ENCODE measurements at places on chromosomes 1 and 21.
A peak's percentile ranks its signal among the peaks of the same experiment; 100 is the strongest.

- DNase-seq, result no peak
Observed at GRCh38 chr1:18629659-18630510, 761 bp upstream of the PAX7 start.

- DNase-seq, result no peak
Observed at GRCh38 chr1:225946082-225946620, 5.1 kb upstream of the LEFTY2 start.

DNA sequence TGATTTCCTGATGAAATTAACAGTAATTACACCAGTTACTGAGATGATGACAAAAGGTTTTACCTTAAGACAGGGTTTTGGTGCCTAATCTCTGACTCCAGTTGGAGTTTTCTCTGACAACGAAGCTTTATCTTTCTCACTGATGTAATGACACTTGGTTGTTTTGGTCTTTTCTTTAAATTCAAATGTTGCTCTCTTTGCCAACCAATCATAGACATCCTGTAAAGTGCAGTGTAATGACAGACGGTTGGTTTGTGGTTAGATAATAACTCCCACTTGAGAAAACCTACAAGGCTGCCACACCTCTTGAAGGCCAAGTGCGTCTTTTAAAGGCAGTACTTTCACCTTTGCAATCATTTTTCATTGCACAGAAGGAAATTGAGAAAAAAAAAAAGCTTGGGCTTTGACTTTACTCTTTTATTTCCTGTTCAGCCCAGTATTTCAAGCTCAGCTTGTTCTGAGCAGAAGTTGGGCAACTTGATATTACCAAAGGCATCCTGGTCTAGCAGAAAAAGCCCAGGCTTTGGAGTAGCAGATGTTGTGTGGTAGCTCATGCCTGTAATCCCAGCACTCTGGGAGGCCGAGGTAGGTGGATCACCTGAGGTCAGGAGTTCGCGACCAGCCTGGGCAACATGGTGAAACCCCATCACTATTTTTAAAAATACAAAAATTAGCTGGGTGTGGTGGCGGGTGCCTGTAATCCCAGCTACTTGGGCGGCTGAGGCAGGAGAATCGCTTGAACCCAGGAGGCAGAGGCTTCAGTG lies 14.9 kb downstream of the PDIK1L start:
- peak; percentile 60 for DNase-seq

DNA sequence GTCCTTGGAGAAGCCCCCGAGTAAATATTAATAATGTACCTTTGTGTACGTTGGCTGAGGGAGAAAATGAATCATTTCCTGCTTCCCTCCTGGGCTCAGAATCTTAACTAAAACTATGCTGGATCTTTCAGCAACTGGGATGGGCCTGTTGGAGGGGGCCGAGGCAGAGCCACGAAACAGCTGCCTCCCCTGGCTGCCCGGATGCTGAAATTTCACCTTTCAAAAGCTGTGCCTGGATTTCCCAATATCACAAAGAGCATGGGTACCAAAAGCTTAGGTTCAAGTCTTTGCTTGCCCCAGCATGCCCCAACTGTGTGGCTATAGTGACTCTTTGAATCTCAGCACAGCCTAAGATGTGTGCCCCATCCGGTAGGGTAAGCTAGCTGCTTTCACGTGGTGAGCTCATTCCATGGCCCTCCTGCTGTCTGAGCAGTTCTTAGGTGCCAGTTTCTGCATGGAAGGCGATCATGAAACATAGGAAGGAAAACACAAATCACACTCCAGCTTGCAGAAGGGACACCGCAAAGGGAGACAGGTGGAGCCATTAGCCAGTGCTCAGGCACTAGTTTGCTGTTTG lies 473.5 kb downstream of the PTPRU start:
- DNase-seq, result no peak

DNA sequence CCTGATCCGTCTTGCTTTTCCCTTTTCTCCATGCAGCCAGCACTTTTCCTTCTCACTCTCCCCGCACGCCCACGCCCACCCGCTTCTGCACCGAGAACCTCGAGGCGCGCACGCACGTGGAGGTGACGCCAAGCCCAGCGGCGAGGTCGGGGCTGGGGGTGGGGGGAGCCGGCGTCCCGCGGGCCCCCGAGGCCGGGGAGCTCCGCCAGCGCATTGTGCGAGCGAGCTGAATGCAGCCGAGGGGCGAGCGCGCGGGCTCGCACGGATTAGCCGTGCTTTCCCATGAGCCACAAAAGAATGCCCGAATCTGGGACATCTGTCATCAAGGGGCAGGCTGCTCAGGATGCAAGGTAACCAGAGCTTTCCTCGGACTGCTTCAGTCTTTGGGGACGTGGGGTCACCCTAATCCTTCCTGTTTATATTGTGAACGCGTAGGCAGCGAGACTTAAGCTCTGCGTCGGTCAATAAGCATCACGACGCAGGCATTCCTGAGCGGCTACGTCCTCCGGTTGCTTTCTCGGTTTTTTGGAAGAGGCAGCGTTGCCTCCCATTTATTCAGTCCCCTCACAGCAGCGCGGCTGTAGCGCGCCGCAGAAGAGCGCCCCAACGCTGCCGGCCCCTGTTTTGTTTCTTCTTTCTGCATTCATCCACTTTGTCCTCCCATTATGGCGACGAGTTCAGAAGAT lies 67.3 kb upstream of the AKT3 start:
- DNase-seq, result peak; percentile 65

DNA sequence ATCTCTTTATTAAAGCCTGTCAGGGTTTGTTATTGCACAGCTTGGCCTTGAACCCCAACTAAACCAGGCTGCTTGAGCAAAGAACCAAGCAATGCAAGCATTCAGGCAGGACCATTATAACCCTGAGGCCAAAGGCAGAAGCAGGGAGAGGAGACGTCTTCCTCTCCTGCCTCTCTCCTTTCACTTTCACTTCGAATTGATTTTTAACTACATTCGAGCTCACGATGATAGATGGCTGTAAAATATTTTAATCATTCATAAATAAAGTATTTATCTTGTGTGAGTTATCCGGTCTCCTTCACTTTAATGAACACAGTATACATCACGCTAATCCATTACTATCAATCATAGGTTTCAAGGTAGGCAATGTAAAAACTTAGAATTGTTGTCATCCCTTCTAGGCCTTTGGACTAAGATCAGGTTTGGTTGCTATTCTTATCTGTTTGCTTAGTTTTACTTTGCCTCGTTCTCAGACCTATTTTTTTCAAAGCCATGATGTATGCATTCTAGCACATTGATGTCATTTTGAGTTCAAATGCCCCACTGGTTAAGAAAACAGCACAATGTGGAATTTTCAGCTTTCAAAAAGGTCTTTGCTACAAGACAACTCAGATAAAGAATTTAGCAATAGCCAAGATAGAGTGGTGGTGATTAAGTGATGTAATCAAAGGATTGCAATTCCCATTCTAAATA lies 480.2 kb upstream of the RUNX1 start:
- DNase-seq, result peak; percentile 47

DNA sequence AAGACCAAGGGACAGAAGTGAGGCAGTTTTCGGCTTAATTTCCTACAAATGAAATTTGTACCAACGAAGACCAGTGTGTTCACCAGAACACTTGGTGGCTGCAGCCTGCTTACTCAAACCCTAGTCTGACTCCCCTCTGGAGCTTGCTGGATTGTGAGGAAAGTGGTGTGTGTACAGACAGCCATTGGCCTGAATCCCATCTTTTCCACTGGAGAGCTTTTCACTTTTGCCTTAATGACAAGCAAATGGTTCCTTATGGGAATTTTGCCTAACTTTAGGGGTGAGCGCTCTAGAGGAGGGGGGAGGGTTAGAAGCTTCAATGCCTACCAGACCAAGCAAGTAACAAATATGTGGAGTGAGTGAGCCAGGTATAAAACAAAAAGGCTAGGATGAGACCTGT lies 17.3 kb downstream of the METTL13 start:
- DNase-seq, result no peak

- peak; percentile 91 for DNase-seq
Observed at GRCh38 chr1:41516168-41517061, 31.9 kb upstream of the EDN2 start.

DNA sequence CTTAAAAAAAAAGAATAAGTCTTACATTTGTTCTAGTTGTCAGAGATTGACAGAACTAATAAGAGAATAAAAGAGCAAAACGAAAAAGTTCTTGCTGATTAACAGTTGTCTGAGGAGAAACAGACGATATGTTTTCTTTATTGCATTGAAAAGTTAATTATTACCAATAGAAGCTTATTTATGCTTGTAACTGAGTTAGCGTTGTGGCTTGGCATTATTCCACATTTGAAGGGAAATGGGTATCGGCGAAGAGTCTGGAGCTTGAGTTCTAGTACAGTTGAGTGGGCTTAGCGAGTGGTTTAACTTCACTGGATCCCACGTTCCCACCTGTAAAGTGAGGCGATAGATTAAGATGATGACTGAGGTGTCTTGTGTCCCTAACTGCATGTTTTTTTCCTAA lies 109.0 kb downstream of the SDCCAG8 start:
- DNase-seq, result no peak

Measured in suppressor macrophage treated with lipopolysaccharide for 1 hour (primary cell).